ENCODE measurements at places on chromosomes 7 and 10.
A peak's percentile ranks its signal among the peaks of the same experiment; 100 is the strongest.

DNA sequence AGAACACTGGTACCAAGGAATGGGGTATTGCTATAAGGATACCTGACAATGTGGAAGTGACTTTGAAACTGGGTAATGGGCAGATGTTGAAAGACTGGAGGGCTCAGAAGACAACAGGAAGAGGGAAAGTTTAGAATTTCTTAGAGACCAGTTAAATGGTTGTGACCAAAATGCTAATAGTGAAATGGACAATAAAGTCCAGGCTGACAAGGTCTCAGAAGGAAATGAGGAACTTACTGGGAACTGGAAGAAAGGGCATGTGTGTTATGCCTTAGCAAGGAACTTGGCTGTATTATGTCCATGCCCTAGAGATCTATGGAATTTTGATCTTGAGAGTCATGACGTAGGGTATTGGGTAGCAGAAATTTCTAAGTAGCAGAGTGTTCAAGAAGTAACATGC, 38.0 kb downstream of the FAM149B1 start:
- no peak for DNase-seq

GRCh38 chr7:45625714-45626440, 51.7 kb downstream of the ADCY1 start:
- no peak for DNase-seq

DNA sequence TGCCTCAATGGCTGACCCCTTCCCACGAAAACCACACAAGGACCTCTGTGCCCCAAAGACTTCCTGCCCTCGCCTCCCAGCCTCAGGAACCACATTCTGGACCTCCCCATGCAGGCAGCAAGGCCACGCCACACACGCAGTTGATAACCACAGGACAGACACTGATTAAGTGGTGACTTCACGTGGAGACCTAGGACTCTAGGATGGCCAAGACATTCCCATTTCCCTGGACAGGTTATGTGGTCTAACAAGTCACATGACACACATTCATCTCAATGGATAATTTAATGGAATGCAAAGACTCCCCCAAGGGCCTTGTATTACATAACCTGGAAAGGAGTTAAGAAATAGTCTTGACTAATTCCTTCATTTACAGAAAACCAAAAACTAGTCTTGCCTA, 110.2 kb downstream of the LARP4B start:
- DNase-seq, result no peak

DNA sequence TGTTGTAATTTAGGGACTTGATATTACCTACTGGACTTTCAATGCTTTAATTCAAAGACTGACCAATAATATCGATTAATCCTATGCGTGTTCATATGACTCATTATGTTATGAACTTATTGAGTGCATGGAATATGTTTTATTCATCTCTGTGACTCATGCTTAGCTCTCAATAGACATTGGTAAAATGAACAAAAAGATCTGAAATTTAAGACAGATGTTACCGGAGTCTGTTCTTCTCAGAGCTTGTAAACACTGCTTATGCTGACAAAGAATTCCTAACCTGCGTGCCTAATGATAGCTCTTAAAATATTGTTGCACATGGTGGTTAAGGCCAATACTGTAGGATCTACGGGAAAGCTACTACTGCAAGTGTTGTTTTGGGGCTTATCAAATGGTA, 131.5 kb upstream of the ACBD5 start:
- no peak for DNase-seq

DNA sequence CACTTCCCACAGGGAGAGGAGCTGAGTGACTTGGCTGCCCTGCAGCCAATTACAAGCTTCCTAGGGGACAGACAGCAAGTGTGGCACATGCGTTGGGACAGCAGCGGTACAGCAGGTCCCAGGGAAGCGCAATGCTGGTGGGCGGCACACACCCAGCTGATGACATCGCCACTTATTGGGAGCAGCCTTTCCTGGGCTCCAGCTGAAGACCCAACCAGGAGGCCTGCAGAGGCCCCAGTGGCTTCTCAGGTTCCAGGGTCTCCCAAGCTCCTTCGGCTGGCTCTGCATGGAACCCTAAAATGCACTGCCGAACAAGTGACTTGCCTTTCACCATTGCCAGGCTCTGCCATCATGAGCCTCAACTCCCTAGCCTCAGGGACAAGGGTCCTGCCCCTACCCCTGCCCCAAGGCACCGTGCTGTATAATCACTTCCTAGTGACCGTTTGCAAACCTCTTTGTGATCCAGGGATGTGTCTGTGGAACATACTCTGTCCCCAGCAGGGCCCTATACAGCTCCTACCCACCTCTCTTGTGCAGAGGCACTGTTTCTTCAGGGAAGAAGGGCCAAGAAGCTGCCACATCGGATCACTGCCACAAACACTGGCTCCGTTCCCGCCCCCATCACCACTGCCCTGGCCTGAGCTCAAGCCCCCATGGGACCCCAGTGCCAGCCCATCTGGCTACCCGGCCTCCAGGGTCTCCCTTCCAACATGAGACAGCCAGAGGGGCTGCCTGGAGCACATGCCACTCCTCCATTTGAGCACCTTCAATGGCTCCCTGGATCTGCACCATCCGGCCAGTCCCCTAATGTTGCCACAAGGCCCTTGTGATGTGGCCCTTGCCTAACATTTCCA, 19.3 kb upstream of the SLIT1 start:
- DNase-seq, result no peak

DNA sequence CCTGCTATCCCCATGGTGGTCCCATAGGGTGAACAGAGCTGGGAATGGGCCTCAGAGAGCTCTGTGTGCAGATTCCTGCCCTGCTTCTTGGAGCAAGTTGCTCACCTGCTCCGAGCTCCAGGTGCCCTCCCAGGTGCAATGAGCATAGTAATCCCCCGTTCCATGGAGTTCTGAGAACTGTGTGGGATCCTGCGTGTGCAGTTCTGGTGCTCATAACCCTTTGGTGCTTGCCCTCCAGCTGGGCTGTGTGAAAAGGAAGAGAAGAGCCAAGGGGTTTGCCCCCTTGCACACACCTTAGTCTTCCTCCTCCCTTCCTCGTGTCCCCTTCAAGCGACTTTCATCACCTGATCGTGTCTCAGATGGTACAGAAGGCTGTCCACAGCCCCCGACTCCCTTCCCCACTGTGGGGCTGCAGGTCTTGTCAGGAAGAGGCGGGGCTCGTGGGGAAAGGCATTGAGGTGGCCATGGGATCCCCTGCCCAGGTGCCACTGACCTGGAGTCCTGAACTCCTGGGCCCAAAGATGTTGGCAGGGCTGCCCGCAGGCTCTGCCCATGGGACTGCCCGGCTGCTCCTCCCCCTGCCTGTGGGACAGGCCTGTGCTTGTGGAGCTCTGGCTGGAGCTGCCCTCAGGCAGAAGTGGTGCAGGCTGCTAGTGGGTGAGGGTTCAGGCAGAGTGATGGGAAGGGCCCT, 21.9 kb upstream of the ZNF488 start:
- peak; percentile 45 for DNase-seq
